Ecto neural progenitor cell (in vitro differentiated cells): ENCODE measurements at places on chromosomes 5 and 9.
A peak's percentile ranks its signal among the peaks of the same experiment; 100 is the strongest.

GRCh38 chr9:81586786-81587185 is 102.6 kb downstream of the TLE1 start:
- no peak for DNase-seq

DNA sequence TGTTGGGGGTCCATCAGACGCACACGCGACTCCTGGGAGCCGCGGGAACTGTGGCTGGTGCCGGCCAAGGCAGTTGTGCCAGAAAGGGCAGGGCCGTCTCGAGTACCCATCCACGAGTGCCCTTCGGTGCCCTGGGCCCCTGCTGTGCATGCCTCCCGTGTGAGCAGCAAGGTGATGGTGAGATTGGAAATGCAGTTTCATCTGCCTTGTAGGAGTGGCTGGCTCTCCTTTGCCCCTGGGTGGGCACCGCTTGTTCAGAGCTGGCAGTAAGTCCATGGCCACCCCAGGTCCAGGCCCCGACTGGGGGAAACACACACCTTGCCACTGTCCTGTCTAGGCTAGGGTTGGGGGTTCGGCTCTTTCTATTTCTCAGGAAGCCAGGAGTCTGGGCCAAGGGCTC is 5.7 kb downstream of the NKD2 start:
- no peak for DNase-seq

- DNase-seq, result peak; percentile 83
Measured at GRCh38 chr5:139696894-139697658, 48.9 kb downstream of the CXXC5 start.

GRCh38 chr5:178431782-178432165 is 158.4 kb downstream of the COL23A1 start:
- DNase-seq, result no peak

GRCh38 chr5:16776611-16777251 is 159.4 kb downstream of the MYO10 start:
- DNase-seq, result no peak

DNA sequence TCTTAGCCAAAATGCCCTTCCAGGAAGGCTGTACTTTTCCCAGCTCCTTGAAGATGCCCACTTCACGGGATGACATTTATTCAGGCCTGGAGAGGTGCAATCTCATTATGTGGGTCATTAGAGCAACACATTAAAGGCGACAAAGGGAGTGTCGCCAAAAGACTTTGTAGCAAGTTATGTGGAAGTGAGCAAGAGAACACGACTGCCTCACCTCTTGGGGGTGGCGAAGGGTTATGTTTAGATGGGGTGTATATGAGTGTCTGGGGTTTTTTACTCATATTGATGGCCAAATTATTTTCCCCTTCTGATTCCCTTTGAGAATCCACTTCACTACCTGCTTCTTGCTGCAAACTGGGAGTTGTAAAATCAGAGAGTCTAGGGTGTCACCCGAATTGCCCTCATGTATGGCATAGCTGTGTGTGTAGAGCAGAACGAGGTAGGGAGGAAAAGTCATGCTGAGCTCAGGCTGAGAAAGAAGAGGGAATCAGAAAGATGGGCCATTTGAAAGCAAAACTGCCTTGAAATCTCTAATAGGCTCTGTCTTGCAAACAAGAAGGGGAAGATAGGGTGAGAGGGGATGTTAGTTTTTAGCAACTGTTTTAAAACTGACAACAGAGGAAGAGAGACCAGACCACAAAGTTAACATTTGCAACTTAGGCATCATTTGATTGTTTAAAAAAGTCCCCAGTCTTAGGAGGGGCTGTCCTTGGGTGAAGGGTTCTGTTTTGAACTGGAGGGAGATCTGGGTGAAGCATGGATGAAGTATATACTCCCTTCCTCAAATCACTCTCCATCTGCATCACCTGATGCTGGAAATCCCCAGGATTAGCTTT is 97.1 kb upstream of the IL12B start:
- DNase-seq, result no peak

GRCh38 chr9:1231998-1232919 is 182.1 kb downstream of the DMRT2 start:
- no peak for DNase-seq

DNA sequence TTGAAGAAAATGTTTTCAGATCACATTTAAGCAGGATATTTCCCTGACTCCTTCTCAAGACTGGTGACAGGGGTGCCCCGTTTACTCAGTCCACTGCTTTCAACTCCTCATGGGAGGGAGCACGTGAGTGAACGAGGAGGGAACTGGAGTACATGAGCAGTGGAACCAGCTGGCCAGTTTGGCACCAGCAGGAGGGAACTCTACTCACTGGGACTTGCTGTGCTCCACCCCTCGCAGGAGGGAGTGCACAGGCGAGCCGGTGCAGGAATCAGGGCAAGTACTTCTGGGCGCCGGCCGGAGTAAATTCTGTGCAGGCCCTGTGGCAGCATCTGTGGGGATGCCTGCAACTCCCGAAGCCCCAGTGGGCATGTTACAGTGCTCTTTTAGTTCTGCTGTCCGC is 1941.1 kb upstream of the C9orf72 start:
- peak; percentile 52 for DNase-seq

DNA sequence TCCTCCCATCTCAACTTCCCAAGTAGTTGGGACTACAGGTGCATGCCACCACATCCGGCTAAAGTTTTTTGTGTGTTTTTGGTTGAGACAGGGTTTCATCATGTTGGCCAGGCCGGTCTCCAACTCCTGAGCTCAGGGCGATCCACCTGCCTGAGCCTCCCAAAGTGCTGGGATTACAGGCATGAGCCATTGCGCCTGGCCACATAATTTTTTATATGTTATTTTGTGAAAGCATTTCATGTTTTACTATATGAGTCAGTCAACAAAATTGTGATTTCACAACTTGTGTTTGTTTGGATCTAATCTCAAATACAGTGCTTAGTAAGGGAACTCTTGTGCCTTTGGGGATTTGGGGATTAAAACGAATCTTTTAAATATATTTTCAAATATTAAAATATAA is 20.0 kb upstream of the FAM120AOS start:
- DNase-seq, result no peak

GRCh38 chr9:83220730-83221129 is 157.8 kb upstream of the RASEF start:
- DNase-seq, result no peak

- DNase-seq, result no peak
Measured at GRCh38 chr9:37369671-37370070, 52.8 kb upstream of the GRHPR start.

DNA sequence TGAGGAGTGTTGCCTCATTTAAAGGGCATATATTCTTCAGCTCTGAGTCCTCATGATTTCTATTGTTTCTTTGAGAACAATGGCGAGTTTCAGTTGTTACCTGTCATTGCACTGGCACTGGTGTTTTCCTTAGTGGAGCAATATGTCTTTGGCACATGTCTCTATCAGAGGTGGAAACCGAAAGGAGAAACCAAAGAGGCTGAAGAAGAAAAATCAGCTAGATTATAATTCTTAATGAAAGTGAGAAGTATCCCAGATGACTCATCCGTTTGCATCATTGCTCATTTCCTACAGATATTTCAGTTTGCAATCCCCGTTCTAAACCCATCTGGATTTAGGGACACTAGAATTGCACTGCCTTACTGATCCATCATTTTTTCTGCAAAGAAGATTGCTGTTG is 324.6 kb downstream of the TMEM232 start:
- DNase-seq, result no peak

DNA sequence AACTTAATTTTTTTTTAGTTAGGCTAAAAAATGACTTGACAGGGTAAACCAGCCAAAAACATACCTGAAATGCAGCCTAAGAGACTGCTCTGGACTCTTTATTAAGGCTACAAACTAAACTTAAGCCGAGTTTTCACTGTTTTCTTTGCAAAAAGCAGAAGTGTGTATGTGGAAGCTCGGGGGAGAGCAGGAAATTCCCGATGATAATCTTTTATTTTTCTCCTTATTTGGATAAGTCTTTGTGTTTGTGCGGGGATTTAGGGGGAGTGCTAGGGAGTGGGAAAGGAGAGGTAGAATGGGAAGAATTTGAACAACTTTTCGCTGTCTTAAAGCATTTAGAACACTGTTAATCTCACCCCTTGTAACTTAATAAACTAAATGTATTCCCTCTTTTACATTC is 30.7 kb upstream of the GPR21 start:
- DNase-seq, result no peak

GRCh38 chr5:64666078-64666477 is 24.2 kb upstream of the SHISAL2B start:
- DNase-seq, result no peak

DNA sequence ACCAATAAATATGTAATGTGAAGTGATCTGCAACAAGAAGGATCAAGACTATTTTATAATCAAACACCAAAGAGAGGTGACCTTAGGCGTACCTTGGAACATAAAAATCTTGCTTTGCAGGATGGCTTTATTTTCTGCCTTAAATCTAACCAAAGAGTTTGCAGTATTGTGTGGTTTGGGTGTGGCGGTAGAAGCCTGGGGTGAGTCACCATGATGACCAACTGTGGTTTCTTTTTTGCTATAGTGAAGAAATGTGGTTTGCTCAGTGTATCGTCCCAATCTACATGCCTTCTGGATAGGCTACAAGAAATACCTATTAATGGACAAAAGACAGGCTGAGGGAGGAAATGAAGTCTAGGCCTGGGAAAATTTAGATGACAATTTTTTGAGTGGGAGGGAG is 5.1 kb upstream of the CAST start:
- no peak for DNase-seq

GRCh38 chr5:43772764-43773477 is 169.9 kb downstream of the NNT start:
- DNase-seq, result no peak

- DNase-seq, result no peak
Measured at GRCh38 chr5:78919796-78920195, 65.3 kb downstream of the ARSB start.

DNA sequence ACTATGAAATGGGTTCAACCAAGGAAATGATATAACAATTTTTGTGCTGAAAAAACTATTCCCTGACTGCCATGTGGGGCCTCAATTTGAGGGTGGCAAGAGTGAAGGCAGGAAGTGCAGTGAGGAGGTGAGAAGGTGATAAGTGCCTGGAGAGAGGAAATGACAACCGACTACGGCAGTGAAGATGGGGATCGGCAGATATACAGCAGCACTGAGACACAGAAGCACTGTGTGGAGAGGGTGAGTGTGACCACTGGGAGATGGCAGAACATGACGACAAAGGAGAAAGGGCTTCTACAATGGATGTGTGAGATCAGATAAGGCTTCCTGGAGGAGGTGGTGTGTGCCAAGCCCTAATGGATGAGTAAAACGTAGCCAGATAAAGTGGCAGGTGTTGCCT is 271.8 kb downstream of the TRIM32 start:
- no peak for DNase-seq

- DNase-seq, result no peak
Measured at GRCh38 chr9:28378231-28378630, 805.0 kb upstream of the C9orf72 start.

DNA sequence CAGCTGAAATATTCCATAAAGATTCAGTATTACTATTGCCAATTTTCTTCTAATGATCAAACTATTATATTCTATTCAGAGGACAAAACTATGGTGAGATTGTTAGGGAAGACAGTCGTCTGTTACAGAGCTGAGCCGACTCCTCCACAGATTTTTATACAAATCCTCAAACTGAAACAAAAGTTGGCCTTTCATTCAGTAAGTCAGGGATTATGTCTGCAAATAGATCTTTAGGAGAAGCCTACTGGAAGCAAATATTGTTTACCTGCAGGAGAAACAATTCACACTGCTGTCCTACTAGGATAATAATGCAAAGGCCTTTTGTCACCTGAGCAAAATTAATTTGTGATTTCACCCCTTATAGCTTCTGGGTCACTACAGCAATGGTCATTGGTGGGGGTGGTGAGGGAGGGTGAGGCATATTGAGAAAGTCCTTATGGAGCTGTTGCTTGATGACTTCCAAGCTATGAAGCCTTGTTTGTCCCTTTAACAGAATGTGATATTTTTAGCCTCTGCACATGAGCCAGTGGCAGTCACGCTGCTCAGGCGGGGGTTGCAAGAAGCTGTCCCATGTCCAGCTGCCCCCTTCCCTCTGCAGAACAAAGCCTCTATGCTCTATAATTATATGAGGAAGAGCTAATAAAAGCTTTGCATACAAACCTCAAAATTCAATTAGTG is 200.5 kb upstream of the KLF9 start:
- no peak for DNase-seq

DNA sequence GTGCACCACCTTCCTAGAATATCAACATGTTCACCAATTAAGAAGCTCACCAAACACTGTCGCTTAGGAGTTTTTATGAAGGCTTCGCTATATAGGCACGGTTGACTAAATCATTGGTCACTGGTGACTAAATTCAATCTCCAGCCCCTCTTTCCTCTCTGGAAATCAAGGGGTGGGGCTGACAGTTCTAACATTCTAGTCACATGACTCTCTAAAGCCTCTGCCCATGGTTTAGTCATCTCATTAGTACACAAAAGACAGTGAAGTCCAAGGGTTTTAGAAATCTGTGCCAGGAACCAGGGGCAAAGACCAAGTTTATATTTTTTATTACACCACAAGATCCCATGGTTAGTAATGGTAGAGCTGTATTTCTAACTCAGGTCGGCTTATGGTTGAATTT is 243.2 kb downstream of the ELAVL2 start:
- DNase-seq, result no peak

- DNase-seq, result no peak
Measured at GRCh38 chr5:2505217-2505616, 246.3 kb downstream of the IRX2 start.

- DNase-seq, result no peak
Measured at GRCh38 chr5:112917453-112917995, 4.5 kb downstream of the REEP5 start.

- no peak for DNase-seq
Measured at GRCh38 chr5:171595401-171595800, 176.0 kb downstream of the FGF18 start.
